Stimulated activated CD4-positive, alpha-beta T cell treated with anti-CD3 and anti-CD28 coated beads, TNF-alpha, amount 100 ng/mL, for 1 hour (primary cell): ENCODE measurements at places on chromosomes 7 and 10.

DNA sequence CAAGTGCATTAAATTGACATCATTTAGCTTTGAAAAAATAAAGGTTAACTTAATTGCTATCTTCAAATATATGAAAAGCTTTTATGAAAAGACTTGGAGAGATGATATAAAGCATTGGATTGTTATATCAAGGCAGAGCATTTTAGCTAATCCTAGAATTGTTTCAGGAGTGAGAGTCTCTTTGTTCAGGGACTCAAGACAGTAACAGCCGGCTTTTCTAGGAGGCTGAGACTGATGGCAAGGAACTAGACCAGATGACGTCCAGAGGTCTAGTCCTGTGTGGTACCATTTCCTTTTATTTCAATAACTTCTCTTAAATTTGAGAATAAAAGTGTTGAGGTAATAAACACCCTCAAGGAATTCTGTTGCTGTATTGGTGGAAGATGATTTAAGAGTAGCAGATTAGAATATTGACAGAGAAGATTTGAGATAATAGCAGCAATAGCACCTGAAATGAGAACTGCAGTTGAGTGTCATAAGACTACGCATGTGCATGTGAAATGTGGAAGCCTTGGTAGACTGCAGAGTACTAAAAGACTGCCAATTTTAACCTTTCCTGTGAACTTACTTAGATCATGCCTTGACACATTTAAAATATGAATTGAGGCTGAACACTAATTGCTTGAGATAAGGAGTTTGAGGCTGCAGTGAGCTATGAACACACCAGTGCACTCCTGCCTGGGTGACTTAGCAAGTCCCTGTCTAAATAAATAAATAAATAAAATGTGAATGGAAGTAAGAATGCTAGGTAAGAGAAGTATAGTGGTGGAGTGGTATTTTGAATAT, 79.6 kb downstream of the ZNRF2 start:
- DNase-seq, result no peak

- no peak for DNase-seq
Measured at GRCh38 chr7:158300427-158300826, 287.2 kb downstream of the PTPRN2 start.

GRCh38 chr10:90167174-90168064, 466.0 kb downstream of the KIF20B start:
- no peak for DNase-seq

- DNase-seq, result peak; percentile 8
Measured at GRCh38 chr10:118594392-118595063, 920 bp downstream of the PRLHR start.

DNA sequence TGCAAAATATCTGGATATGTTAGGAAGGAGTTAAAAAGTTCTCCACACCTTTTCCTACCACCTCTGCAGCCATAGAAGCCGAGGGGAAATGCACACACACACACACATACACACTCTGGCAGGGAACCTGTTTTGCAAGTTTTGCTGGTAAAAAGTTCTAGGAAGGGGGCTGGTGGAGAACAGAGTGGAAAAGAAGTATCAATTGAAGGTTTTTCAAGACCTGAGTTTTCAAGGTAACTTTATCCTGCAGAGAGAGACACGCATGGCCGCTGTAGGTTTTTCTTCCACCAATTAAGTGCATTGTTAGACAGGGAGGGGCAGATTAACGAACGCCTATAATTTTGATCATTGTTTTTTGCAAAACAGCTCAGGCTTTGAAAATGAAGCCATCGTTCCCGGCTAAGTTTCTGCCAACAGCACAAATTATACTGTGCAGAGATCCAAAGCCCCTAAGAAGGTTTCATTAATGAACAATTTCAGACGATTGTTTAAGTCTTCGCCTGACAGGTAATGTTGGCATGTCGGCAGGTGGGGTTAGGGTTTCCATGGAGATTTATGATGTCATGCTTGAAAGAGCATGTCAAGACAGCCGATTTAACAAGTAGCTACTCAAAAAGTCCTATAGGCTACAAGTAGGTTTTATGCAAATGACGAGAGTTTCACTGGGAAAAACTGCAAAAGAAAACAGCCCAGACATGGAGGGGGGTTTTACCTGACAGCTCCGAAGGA, 29.7 kb downstream of the KIAA1217 start:
- no peak for DNase-seq

DNA sequence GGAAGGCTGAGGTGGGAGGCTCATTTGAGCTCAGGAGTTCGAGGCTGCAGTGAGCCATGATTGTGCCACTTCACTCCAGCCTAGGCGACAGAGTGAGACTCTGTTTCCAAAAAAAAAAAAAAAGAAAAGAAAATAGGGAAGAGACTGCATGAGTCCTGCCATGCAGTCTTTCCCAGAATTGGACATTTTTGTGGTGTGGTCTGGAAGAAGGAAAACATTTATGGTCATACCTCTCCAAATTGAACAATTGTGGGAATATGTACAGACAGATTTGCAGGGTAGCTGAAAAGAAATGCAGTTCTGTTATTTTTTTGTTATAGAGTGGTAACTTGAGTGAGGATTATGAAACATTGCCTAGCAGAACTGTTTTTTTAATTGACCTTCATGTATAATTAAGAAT, 198.1 kb downstream of the AUTS2 start:
- no peak for DNase-seq

DNA sequence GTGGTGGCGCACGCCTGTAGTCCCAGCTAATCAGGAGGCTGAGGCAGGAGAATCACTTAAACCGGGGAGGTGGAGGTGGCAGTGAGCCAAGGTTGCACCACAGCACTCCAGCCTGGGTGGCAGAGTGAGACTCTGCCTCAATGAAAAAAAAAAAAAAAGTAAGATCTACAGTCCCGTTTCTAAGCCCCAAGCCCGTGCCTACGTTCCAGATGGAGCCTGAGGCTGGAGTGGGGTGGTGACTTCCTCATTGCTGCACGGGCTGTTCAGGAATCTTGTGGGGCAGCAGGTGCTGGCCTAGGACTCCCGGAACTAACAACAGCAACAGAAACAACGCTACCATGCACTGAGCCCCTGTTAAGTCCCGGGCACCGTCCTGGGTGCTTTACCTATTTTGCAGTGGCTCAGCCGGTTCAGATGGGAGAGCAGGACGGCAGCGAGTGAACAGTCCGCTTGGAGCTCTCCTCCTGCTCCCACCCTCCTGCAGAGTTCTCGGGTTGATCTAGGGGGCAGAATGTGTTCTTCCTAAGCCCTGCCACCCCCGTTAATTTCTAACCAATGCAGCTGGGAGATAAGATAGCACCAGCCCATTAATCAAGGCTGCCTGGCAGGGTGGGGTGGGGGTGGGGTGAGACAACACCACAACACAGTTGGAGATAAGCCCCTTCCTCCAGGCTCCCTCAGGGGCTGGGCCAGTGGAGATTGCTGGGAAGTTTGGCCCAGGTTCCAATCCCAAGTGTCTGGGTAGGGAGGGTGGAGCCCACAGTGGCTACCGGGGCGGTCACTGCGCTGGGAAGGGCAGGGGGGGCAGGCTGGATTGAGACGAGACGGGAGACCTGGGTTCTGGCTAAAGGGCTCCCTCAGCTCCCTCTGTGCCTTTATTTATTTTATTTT, 17.0 kb upstream of the SFRP5 start:
- no peak for DNase-seq

- peak; percentile 10 for DNase-seq
Measured at GRCh38 chr7:5420067-5420880, 3.4 kb downstream of the TNRC18 start.

DNA sequence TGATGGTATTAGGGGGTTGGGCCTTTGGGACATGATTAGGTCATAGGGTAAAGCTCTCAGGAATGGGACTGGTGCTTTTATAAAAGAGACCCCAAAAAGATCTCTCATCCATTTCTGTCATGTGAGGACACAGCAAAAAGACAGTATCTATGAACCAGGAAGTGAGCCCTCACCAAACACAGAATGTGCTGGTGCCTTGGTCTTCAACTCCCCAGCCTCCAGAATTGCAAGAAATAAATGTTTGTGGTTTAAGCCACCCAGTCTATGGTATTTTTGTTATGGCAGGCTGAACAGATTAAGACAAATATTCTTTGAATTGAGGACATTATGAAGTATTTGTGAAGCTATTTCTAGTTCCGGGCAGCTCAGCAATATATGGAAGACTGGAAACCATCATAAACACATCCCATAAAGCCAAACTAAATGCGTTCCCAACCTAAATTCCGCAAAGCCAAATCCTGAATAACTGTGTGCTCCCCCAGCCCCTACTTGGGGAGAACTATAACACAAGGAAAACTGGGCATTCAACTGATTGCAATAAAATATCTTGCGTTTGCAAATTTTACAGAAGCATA, 153.7 kb downstream of the GALNT17 start:
- DNase-seq, result no peak

DNA sequence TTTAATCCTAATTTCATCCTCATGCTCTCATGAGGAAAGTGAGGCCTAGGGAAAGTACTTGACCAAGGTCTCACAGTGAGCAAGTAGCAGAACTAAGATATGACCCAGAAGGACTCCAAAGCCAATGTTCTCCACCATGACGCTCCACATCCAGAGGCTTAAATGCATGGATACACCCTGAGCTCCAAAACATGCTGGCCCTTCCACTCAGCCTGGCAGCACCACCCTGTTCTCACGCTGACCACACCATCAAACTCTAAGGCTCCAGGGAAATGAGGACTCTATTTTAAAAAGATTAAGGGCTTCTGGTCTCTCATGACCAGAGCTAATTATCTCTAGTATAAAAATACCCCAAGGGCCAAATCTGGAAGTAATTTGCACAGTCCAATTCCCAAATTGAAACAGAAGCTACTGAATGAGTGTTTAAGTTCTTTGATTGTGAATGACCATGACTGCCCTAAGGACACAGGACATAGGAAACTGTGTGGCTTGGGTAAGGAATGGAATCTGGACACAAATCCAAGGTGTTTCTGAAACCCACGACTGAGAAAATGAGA, 71.1 kb upstream of the ABLIM1 start:
- no peak for DNase-seq

- no peak for DNase-seq
Measured at GRCh38 chr7:103120362-103120761, 28.5 kb downstream of the NAPEPLD start.

DNA sequence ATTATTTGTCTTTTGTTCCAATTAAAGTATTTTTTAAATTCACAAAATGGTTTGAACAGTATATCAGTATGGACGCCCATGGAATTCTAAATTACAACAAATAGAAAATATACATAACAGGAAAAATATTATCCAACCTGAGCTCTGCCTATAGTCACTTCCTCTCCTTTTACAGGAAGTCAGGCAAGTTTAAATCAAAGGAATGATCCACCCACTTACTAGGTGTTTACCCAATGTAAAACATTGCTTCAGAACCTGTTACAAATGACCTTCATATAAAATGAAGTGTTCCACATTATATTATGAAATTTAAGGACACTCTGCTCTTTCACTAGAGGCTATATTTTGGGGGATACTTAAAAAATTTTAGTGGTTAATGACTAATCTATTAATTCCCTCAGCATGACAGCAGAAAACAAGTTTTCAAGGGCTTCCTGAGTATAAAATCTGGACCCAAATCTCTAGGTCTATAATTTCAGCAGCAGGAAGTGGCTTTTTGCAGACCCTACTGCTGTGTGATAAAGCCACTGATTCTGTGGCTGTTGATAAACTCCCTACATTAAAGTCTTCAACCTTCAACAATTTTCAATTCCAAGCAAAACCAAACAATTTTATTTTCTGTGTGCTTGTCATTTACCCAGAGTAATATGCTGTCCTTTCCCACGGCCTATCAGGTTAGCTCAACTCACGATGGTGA, 722.6 kb downstream of the GATA3 start:
- no peak for DNase-seq

GRCh38 chr7:47047384-47047783, 534.5 kb downstream of the TNS3 start:
- DNase-seq, result no peak

DNA sequence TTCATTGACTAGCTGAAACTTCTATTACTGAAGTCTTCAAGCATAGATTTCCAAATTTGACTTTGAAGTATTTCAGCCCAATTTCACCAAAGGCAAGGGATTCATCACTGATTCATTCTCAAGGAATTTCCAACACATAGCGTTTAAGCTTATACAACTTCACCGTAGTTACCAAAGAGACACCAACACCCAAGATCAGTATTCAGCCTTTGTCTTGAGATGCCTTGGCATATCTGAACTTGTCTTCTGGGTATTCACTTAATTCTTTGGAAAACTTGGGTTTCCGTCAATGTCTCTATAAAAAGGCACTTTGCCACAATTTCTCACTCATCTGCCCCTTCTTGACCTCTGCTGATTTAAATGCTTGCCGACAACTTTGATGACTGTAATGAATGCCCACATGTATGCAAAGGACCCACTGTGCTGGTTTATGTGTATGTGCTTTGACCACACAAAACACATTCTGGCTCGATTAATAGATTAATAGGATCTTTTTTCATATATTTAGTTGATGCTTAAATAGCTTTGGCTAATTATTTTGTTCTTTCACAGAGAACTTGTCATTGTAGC, 49.6 kb downstream of the TES start:
- no peak for DNase-seq

GRCh38 chr7:28328822-28329660, 83.3 kb upstream of the CREB5 start:
- DNase-seq, result no peak

- DNase-seq, result no peak
Measured at GRCh38 chr7:50351267-50351666, 46.8 kb downstream of the IKZF1 start.

- no peak for DNase-seq
Measured at GRCh38 chr10:4776234-4776638, 49.8 kb upstream of the AKR1E2 start.

GRCh38 chr10:26067680-26068079, 133.7 kb downstream of the MYO3A start:
- DNase-seq, result no peak

DNA sequence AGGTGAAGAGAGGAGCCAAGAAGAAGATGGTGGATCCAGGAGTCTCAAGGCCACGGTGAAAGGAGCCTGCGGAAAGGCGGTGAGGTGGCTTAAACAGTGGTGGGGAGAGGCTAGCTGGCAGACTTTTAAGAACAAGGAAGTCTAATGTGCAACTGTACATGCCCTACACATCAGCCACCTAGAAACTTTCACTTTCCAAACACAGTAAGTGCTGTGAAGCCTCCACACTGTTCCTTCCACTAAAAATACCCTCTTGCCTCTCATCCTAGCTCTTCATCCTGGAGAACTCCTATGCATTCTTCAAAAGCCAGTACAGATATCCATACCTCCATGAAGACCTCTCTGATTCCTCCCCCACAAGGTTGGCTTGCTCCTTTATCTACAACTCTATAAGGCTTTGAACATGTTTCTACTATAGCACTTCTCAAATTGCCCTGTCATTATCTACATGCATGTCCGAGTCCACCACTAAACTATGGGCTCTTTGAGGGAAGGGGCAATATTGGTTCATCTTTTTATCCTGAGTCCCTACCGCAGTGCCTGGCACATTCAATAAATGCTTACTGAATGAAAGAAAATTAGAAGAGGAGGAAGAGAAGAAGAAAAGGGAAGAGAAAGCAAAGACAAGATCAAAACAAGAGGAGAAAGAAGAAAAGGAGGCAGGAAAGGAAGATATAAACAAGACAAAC, 54.2 kb downstream of the DNAJC12 start:
- no peak for DNase-seq

DNA sequence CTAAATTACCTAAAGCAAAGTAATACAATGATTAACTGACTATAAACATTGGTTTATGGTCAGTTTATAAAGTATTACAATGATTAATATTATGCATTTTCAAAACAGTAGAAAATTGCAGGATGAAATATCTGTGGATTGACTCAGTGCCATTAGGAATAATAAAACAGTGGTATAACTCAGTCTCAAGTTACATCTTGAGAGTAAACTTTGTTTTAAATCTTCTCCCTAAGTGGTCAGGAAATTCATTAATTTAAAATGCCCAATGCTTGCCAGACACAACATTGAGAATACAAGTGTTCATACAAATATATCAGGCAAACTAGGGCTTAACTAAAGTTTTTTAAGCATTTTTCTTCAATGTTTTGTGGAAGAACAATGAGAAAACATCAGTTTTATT, 257.8 kb downstream of the ETV1 start:
- DNase-seq, result no peak
